ENCODE measurements at places on chromosomes 16 and 17. TPM values are rescaled to one million over a fixed set of nuclear protein-coding genes. Genes with fewer than 3 reads are reported as not detected.

DNA sequence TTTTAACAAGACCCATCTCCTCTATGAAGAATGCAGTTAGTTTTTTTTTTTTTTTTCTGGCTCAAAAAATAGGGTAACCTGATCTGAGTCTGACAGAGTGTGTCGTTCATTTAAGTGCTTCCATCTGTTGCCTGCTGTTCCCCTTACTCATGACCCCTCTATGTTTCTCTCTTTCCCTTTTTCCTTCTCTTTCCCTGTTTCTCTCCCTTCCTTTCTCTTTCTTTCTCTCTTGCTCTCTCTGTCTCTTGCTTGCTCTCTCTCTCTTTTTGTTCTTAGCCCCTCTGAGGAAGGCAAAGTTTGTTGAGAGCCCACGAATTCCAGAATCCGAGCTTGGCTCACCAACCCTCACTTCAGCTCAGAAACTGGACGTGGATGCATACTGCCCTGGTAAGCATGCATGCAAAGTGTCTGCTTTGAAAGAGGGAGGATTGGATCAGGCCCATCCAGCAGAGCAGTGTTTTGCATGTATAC, 185.0 kb downstream of the TANC2 start:
- H3K4me1 ChIP-seq, result no peaks in the 10 kb centered on the region
- H3K4me3 ChIP-seq, result no peak overlapping the region
- DNase-seq, result no peak

DNA sequence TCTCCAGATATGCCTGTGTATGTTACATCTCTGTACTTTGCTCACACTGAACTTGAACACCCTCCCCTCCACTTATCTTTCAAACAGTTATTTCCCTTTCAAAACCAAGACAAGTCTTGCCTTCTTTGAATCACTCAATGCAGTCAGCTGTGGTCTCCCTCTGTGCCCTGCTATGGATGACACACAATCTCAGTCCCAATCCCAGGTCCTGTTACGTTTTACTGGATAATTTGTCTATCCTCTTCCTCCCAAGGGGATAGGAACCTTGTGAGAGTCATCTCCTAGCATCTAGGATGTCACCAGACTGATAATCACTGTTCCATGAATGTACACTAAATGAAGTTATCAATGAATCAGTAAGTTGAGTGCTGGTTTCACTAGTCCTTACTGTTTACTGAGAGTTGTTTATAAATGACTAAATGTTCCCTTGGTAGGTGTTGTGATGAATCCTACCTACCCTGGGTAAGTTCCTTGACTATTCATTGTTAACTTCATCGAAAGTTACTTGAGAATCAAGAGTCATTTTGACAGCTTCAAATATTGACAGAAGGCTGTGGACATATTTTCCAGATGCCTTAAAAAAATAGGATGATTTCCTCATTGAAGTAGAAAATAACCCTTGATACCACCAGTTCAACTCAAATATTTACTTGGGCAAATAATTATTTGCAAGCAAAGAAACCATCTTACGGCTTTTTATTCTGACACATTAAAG, 244.9 kb downstream of the PRKCA start:
- H3K4me1 ChIP-seq, result no peaks in the 10 kb centered on the region
- H3K27me3 ChIP-seq, result no peaks in the 10 kb centered on the region
- H3K36me3 ChIP-seq, result no peaks in the 10 kb centered on the region
- H3K27ac ChIP-seq, result no peak overlapping the region
- no peak for DNase-seq

GRCh38 chr17:39054111-39054645, 87.0 kb upstream of the FBXO47 start:
- no peak overlapping the region for H3K27ac ChIP-seq
- H3K36me3 ChIP-seq, result no peaks in the 10 kb centered on the region
- no peaks in the 10 kb centered on the region for H3K4me1 ChIP-seq
- no peak overlapping the region for H3K4me3 ChIP-seq

DNA sequence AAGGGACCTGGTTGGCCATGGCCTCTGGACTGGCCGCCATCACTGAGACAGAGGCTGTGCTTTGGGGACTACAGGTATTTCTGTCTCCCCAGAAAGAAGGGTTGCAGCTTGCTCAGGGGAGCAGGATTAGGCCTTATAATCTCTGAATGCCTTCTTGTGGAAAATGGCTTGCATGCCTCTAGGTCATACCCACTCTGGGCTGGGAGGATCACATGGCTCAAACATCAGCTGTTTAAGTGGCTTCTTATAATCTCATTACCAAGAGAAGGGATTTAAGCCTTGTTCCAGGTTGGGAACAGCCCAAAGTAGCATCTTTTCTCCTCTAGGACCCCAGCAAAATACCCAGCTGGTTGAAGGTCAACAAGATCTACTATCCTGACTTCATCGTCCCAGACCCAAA, 19.1 kb downstream of the LIG3 start:
- no peak overlapping the region for H3K27ac ChIP-seq
- no peaks in the 10 kb centered on the region for H3K27me3 ChIP-seq
- no peak for DNase-seq
- no peak overlapping the region for H3K4me3 ChIP-seq
- H3K4me1 ChIP-seq, result peaks cover 21% of the 10 kb centered on the region

Gene KRT36
- total RNA-seq, result not detected

Gene MMP28
- total RNA-seq, result 71.7 TPM

Gene PRSS53
- 3.3 TPM for total RNA-seq

Gene HBZ
- not detected for total RNA-seq

DNA sequence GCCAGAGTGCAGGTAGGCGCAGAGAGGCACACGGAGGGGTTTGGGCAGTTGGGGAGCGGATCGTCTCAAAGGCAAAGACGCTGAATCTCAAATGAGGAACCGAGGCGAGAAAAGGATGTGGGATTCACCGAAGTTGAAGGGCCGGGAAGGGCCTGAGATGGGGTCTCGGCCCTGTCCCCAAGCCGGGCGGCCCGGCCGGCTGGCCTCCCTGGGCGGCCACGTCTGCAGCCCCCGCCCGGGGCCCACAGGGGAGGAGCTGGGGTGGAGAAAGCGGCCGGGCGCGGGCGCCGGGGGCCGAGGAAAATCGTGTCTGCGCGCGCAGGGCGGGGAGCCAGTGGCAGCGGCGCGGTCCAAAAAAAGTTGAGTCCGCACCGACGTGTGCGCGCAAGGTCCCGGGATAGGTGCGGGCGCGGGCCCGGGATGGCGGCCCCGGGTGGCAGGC, 458 bp downstream of the SLC12A4 start:
- peak overlapping the region; percentile 100 for H3K4me3 ChIP-seq
- DNase-seq, result no peak
- H3K27ac ChIP-seq, result peak overlapping the region; percentile 98
- peaks cover 44% of the 10 kb centered on the region for H3K4me1 ChIP-seq
- no peaks in the 10 kb centered on the region for H3K36me3 ChIP-seq

Gene KRT14
- total RNA-seq, result 43.9 TPM

DNA sequence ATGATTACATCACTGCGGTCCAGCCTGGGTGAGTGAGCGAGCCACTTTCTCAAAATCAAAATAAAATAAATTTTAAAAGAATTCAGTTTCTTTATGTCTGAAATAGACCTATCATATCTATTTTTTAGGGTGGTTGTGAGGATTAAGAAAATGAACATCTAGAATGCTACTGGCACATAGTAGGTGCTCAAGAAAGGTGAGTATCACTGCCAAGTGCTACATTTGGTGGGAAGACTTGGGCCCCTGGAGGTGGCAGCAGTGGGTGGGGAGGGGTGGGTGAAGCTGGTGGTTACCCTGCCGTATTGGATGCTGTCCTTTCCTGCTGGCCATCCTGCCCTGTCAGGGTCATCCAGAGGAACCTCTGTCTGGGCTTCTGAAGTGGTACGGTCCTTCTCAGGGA, 50.3 kb downstream of the ABCC6 start:
- DNase-seq, result no peak

DNA sequence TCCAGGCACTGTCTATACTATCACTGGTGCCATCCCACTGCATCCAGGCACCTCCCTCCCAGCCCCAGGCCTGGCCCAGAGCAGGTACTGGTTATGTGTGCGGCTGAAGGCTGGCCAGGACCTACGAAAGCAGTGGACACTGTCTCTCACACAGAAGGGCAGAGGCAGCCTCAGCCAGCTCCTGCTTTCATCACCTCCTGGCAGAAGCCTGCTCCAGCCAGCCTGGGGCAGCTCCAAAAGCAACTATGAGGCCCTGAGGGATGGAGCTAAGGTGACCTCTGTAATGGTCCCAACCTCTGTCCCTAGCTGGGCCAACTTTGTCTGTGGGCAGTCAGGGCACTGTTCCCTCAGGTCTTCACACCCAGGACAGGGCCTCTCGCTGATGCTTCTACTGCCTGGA, 18.8 kb downstream of the HSD11B2 start:
- no peak overlapping the region for H3K4me3 ChIP-seq
- no peaks in the 10 kb centered on the region for H3K27me3 ChIP-seq
- H3K4me1 ChIP-seq, result peaks cover 55% of the 10 kb centered on the region
- H3K27ac ChIP-seq, result no peak overlapping the region
- DNase-seq, result no peak

GRCh38 chr17:78176548-78177025, 8.2 kb downstream of the SYNGR2 start:
- peaks cover 8% of the 10 kb centered on the region for H3K36me3 ChIP-seq
- H3K4me3 ChIP-seq, result no peak overlapping the region
- peaks cover 70% of the 10 kb centered on the region for H3K4me1 ChIP-seq
- DNase-seq, result peak; percentile 56
- H3K27me3 ChIP-seq, result no peaks in the 10 kb centered on the region

DNA sequence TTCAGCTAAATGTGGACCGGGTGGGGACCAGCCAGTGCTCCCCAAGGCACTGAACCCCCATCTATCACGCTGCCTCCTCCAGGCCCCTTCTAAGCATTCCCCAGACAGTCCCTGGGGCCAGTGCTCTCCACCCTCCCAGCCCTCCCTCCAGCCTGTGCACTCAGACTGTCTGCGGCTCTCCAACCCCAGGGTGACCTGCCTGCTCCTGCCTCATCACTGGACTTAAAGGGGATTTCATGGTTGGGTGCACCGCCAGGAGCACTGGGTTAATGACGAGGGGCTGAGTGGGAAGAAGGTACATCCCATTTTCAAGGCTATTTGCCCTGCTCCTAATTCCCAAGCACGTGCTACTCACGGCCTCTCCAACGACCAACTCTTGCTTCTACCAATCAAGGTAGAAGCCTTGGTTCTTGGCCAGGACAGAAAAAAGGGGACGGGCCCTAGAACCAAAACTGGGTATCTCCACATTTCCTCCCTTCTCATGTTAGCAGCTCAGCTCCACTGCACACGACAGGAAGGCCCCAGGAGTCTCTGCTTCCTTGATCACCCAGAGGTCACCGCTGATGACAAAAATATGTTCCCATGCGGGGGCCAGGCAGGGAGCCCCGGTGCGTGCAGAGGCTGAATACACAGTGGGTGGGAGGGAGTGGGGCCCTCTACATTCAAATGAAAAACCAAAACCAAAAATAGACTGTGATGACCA, 3.5 kb upstream of the ABR start:
- peaks cover 63% of the 10 kb centered on the region for H3K4me1 ChIP-seq
- H3K36me3 ChIP-seq, result no peaks in the 10 kb centered on the region
- peaks cover 8% of the 10 kb centered on the region for H3K27me3 ChIP-seq
- H3K27ac ChIP-seq, result no peak overlapping the region

- H3K27me3 ChIP-seq, result peaks cover 14% of the 10 kb centered on the region
- H3K36me3 ChIP-seq, result no peaks in the 10 kb centered on the region
- no peaks in the 10 kb centered on the region for H3K4me1 ChIP-seq
- H3K27ac ChIP-seq, result no peak overlapping the region
- H3K4me3 ChIP-seq, result no peak overlapping the region
Measured at GRCh38 chr16:54356391-54356790, 69.8 kb upstream of the IRX3 start.
